Esophagus squamous epithelium (tissue), 5 donors: ENCODE measurements at places on chromosomes 7 and 10.

- DNase-seq, result no peak
Observed at GRCh38 chr10:21737106-21737505, 203.1 kb downstream of the MLLT10 start.

GRCh38 chr7:133310232-133310862 lies 57.5 kb downstream of the EXOC4 start:
- no peak for DNase-seq

DNA sequence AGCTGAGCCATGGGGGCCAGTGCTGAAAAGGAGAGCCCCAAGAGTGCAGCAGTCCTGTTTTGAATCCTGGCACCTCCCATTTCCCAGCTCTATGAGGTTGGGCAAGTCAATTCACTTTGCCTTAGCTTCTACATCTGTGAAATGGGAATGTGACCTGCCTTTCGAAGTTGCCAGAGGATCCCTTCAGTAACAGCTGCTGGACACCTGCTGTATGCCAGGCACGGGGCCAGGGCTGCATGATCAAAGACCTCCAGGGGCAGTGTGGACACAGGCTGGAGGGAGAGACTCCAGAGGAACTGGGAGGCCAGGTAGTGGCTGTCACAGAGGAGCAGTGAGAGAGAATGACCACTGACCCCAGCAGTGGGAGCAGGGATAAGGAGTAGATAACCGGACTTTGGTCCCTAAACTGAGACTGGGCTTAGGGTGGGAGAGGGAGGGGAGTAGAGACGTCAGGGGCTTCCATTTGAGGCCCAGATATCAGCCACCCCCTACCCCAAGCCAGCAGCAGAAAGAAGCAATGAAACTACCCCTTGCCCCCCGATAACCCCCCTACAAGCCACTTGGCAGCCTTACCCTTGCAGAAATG lies 45.2 kb downstream of the SRRM3 start:
- no peak for DNase-seq

- DNase-seq, result no peak
Observed at GRCh38 chr7:22113041-22113440, 167.3 kb upstream of the CDCA7L start.
